ENCODE measurements at places on chromosomes 3 and 15.

- DNase-seq, result no peak
These were observed at the start of gene PARP15 for GRCh38 chr3:122577409-122578031. Gene PARP15 (plus strand): TSS chr3:122577650. CDS start chr3:122577668, 18 bp downstream.

- DNase-seq, result no peak
These were observed 46.0 kb downstream of the NSMCE3 start for GRCh38 chr15:29223640-29224039.

GRCh38 chr15:99616773-99617342, 51.1 kb downstream of the MEF2A start:
- DNase-seq, result no peak

DNA sequence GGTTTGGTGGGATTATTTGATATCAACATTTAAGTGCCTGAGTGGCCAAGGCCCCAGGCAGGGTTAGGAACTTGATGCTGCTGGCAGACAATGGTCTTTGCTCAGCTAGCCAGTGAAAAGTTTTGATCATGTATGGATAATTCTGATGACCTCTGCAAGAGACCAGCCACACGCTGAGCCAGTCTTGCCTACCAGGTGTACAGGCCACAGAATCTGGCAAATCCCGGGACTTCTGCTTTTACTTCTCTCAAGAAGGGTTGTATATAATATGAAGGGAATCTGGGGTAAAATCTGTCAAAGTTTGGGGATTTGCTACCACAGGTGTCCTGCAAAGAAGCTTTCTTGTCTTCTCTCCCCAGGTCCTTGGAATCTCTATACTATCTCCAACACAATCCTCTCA, 331.4 kb upstream of the GOLIM4 start:
- DNase-seq, result no peak

DNA sequence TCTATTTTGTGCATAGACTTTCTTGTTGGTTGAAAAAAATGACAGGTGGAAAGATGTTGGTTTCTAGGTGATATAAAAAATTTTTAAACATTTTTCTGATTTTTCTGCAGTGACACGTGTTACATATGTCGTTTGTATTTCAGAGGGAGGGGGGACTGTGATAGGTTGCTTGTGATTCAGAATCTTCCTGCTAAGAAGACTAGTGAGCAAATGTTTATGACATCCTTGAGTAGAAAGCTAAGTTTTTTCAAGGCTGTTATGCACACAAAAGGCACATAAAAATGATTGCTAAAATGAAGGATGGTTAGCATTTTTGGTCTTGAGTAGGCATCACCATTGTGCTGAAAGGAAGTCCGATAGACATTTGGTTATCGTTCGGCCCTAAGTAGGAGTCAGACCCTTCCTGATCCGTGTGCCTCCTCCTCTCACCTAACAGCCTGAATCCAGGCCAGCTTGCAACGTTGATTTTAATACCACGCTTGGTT, 1.5 kb downstream of the ZNF639 start:
- no peak for DNase-seq

- DNase-seq, result no peak
These were observed 88.2 kb downstream of the PCSK6 start for GRCh38 chr15:101401286-101401685.

- no peak for DNase-seq
These were observed 358.4 kb upstream of the PROK2 start for GRCh38 chr3:72143322-72143721.

DNA sequence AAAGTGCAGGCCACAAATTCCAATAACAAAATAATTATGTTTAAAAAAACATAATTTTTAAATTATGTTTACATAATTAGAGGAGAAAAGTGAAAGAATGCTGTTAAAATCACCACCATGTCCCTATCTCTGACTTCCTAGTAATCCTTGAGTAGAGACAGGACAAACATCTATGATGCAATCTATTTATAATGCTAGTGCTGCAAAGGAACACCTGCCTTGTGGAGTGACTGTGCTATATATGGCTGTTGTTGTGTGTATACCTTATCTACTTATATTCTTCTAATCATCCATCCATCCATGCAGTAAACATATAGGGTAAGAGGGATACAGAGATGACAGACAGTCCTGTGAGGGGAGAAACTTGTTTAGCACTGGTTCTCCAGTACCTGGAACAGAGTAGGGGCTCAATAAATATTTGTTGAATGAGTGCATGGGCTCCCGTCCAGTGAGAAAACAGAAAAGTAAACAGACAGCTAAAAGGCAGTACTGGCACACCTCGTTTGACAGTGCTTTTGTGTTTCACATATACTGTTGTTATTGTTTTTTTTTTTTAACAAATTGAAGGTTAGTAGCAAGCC, 229.3 kb upstream of the UBE2E1 start:
- no peak for DNase-seq

DNA sequence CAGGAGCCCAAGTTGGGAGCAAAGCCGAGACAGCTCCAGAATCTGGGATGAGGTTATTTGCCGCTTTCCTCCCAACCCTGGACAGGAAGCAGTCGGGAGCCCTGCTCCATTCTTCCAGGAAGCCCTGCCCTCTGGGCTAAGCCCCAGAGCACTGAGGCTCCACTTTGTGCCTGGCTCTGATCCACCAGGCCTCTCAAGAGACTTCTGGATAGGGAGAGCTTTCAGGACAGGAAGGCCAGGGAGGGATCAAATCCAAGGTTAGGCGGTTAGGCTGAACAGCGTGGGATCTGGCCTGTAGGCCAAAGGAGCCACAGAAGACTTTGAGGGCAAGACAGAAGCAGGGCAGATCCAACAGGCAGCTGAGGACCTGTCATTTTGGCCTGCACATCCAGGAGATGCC, 835 bp downstream of the STOML1 start:
- no peak for DNase-seq

DNA sequence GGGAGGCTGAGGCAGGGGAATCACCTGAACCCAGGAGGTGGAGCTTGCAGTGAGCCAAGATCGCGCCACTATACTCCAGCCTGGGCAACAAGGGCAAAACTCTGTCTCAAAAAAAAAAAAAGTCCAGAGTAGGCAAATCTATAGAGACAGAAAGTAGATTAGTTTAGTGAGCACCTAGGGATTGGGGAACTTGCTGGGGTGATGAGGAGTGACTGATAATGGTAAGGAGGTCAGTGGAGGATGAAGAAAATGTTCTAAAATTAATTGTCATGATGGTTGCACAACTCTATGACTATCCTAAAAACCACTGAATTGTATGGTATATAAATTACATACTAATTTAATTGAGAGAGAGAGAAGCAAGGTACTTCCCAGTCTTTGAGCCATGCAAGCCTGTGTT, 27.8 kb upstream of the LYZL4 start:
- DNase-seq, result no peak

GRCh38 chr15:94576889-94577533, 345.6 kb downstream of the MCTP2 start:
- DNase-seq, result no peak

- DNase-seq, result no peak
These were observed 141.6 kb upstream of the MEF2A start for GRCh38 chr15:99424131-99424571.

GRCh38 chr3:127349501-127350171, 61.8 kb upstream of the PRR20G start:
- no peak for DNase-seq

- DNase-seq, result no peak
These were observed 220.3 kb upstream of the ATP10A start for GRCh38 chr15:26083457-26083856.

GRCh38 chr3:9994086-9994844, 7.6 kb upstream of the EMC3 start:
- no peak for DNase-seq

GRCh38 chr15:78291698-78292097, 7.7 kb downstream of the SKIC8 start:
- DNase-seq, result no peak

DNA sequence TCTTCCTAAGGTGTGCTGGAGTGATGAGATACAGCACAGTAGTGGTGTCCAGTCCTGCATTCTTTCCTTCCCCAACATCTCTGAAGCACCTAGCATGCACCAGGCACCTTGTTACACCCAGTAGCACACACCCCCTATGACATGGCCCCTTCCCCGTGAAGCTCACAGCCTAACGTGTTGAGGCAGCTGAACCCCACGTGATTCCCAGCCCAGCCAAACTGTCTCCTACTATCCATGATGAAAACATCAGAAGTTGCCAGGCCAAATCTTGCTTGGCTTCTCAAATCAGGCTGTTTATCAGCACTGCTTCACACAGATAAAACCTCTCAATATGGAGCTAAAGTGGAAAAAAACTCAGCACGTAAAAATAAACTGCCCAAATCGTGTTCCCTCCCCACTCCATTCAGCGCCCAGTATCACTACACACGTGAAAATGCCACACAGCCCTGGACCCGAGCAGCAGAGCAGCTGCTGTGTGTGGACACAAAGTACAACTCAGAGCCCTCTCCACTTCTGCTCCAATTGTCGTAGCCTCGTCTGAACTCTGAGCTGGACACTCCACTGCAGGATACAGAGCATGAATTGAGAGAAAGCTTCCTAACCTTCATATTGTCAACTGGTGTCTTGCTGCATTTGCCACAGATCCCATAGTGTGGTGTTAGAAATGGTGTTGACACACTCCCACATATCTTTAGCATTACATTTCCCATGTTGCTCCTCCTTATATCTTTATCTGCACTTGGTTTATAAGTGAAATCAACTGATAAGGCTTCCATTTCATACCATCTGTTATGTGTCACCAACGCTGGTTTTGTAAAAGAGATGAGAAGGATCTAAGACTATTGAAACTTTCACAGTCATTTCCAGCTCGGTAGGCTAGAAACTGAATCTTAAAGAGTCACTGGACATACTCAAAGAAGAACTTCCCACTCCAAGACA, 279.8 kb downstream of the RORA start:
- DNase-seq, result no peak

- peak; percentile 5 for DNase-seq
These were observed 156.5 kb downstream of the CADPS start for GRCh38 chr3:62718515-62719320.

GRCh38 chr3:27659279-27660021, 62.7 kb downstream of the EOMES start:
- DNase-seq, result no peak

- DNase-seq, result no peak
These were observed 95.2 kb downstream of the CHSY1 start for GRCh38 chr15:101156509-101157159.

DNA sequence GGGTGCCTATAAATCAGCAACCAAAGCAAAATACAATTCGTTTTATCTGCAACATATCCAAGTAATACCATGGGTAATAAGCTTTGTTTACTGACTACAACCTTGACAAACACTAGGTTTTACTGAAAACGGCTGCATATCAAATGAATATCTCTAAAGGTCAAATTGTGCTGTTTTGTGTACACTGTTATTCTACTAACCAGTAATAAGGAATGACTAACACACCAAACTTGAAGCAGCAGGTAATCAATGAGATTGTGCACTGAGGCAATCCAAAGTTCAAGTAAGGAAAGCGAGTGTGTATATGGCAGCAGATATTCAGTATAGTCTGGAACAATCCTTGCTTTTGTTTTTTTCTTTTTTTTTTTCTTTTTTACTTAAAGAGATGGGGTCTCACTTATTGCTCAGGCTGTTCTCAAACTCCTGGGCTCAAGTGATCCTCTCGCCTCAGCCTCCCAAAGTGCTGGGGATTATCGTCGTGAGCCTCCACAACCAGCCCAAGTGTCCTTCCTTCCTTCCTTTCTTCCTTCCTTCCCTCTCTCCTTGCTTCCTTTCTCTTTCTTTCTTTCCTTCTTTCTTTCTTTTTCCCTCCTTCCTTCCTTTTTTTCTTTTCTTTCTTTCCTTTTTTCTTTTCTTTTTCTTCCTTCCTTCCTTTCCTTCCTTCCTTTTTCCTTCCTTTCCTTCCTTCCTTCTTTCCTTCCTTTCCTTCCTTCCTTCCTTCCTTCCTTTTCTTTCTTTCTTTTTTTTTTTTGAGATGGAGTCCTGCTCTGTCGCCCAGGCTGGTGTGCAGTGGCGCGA, 34.9 kb downstream of the AP3S2 start:
- DNase-seq, result no peak

GRCh38 chr3:196047391-196048030, 34.4 kb downstream of the TFRC start:
- DNase-seq, result no peak

DNA sequence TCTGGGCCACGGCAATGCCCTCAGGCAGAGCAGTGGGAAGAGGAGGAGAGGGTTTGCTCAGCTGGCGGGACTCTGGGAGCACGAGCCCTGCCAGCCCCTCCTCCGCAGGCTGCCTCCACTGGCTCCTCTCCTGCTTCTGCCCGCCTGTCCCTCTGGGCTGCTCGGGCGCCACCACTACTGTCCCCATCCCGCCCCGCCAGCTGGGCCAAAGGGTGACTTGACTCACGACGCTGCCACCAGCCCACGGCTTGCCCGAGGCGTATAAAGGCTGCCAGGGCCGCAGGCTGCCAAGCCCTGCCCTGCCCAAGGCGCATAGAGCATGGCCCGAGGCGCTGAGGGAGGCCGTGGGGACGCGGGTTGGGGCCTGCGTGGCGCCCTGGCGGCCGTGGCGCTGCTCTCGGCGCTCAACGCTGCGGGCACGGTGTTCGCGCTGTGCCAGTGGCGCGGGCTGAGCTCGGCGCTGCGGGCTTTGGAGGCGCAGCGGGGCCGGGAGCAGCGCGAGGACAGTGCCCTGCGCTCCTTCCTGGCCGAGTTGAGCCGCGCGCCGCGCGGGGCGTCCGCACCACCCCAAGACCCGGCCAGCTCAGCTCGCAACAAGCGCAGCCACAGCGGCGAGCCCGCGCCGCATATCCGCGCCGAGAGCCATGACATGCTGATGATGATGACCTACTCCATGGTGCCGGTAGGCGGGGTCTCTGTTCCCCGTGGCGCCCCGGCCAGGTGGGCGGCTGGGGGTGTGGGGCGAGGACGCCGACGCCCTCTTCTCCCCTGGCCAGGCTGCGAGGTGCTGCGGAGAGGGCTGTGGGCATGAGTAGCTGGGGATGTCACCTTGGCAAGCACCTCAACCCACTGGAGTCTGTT, at the start of gene GLDN:
Gene GLDN, plus strand, starts transcription at position 290 of the 861 bp plus-strand sequence. Its CDS starts 30 bp downstream, at position 320.
- no peak for DNase-seq

GRCh38 chr15:71149646-71150557, 34.6 kb downstream of the THSD4 start:
- no peak for DNase-seq

DNA sequence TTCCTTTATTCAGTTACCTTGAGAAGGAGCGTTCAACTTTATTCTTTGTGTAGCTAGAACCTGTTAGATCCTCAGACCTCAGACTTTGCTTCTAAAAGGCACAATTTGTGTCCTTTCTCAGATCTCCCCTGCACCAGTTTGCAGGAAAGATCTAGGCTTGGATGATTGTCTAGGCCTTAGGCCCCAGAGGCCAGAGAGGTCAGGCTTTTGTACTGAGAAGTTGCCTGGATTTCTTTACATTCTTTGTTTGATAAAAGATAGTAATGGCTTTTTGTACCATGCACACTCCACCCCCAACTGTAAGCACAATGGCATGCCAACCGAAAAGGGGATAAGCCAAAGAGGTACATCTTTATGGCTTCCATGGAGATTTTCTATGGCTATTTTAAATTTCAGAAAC, 719.6 kb upstream of the NR2F2 start:
- DNase-seq, result no peak

GRCh38 chr3:100695696-100696095, 13.6 kb upstream of the TFG start:
- DNase-seq, result no peak

DNA sequence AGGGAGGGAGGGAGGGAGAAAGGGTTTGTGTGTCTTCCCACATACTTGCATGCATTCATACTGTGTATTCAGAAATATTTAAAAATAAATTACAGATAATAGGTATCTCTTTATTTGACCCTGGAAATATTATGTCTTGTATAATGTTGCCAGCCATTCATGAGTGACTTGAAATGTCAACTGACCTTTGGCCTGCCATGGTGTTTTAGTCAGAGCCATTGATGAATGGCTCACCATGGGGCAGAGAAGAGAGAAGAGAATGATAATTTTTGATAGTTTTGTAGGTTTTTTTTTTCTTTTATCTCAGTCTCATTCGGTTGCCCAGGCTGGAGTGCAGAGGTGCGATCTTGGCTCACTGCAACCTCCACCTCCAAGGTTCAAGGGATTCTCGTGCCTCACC, 121.2 kb downstream of the ATG7 start:
- DNase-seq, result no peak
